ENCODE measurements at places on chromosomes 3 and 15.
A peak's percentile ranks its signal among the peaks of the same experiment; 100 is the strongest.

GRCh38 chr3:141111364-141112155 lies 60.4 kb downstream of the SPSB4 start:
- DNase-seq = no peak

DNA sequence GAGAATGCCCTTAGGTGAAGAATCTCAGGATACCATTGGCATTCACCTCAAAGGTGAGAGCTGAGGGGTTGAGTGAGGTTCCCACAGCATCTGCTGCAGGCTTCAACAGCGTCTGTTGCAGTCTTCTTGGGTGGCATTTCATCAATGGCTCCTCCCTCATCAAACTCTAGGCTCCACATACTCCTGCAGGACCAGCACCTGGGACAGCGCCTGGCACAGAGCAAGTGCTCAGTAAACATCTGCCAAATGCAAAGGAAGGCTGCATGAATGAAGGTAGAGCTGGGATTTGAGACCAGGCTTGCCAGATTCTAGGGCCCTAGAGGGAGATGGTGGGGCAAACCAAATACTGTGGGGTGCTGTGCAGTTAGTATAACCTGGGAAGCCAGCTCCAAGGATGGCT lies 9.6 kb downstream of the TRH start:
- no peak for DNase-seq

DNA sequence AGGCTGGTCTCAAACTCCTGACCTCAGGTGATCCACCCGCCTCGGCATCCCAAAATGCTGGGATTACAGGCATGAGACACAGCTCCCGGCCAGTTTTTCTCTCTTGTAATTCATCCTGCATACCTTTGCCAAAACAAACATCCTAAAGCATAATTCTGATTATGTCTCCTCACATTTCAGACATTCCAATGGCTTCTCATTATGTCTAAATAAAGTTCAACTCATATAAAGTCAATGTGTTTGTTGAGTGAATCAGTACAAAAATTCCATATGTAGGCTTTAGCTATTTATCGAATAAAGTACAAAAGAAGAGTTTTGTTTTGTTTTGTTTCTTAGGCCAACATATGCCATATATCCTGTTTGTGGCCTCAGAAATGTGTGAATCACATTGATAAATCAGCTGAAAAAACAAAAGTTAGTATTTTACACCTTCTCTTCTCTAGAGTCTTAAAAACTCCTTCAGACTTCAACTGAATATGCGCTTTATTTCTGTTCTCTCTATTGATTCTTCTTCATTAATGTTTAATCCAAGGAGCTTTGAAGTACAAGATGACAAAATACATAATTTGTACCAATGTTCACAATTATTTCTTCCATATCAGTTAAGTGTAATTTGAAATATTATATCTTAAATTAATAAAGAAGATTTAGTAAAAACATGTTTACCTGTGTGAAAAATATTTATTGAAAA lies 165.8 kb downstream of the MECOM start:
- DNase-seq = no peak

GRCh38 chr15:100703671-100704070 lies 101.3 kb downstream of the ASB7 start:
- no peak for DNase-seq

DNA sequence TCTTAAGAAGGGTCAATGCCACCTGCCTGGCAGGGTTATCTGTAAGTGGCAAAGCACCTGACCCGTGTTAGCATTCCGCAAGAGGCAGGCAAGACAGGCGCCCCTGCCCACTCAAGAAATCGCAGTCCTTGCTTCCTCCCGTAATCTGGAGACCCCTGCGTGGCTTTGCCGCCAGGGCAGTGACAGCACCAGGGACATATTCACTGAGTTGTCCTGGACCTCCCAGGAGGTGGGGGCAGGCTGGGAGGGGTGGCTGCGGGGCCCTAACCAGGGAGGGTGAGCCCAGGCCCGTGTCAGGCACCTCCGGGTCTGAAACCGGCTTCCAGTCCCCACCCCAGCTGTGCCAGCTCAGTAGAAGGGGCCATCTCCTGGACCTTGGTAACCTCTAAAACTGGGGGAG lies 15.8 kb upstream of the SEC13 start:
- no peak for DNase-seq

GRCh38 chr15:58628206-58628947 lies 121.1 kb downstream of the ADAM10 start:
- no peak for DNase-seq

- no peak for DNase-seq
Observed at GRCh38 chr3:105480768-105481167, 114.1 kb downstream of the ALCAM start.

GRCh38 chr3:25229586-25229985 lies 198.5 kb upstream of the RARB start:
- DNase-seq = no peak

DNA sequence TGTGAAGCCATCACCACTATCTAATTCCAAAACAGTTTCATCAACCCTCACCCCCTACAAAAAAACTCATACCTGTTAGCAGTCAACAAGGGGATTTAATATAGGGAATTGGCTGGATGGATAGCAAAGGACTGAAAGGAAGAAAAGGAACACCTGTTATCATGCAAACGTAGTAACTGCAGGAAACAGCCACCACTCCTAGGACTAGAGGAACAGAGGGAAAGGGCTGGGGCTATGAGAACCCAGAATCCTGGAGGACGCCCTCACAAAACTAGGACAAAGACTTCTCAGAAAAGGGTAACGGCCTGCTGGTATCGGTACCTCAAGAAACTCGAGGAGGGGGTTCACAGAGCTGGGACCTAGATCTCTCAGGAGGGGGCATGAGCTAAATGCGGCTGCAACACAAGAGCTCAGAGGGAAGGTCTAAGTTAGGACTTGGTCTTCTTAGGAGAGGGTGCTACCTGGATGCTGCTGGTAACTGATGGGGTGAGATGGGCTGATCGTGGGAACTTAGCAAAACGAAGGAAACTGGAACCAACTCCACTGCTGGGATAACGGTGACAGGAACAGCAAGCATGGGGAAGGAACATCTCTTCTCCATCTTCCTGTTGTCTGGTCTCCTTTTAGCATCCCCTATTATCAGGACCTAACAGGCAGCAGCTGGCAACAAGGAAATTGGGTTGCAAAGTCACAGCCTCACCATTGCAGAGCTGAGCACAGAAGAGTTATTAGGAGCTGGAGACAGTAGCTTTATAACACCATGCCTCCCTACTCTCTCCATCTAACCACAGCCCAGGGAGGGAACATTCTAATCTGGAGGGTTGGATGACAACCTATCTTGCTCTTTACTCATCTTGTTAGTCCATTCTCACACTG lies 147.7 kb downstream of the UACA start:
- DNase-seq = no peak

DNA sequence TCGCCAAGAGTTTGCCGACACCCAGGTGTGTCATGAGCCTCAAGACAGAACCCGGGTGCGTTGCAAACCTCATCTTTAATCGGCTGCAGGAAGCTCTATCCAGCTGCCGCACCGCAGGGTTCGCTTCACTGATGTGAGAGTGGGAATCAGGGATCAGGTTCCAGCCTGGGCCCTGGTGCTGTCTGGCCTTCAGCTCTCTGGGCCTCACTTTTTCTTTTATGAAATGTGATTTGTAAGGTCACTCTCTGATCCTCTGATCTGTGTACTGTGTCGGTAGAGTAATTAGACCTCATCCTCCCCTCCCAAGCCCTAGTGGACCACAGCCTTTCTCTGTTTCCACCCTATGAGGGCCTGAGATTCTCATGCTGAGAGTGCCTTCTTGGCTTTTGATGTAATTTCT lies 202.8 kb upstream of the UBE2E1 start:
- no peak for DNase-seq

GRCh38 chr3:60812502-60812901 lies 438.8 kb downstream of the FHIT start:
- DNase-seq = no peak

- peak; percentile 88 for DNase-seq
Observed at GRCh38 chr15:41949401-41950126, 22.8 kb downstream of the EHD4 start.

DNA sequence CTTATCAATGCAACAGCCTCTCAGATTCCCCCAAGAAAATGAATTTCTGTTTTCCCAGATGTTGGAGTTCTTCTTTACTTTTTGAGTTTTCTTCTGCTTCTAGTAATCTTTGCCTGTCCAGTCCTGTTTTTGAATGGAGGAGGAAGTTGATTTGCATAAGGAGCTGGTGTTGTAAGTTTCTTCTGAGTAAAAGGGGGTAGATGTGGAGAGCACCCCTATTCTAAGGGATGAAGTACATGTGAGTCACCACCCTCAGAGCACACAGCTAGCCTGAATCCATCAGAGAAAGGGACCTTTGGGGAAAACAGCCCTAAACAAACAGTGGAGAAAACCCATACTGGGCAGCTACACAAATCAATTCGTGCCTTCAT lies 34.5 kb downstream of the ACAA1 start:
- no peak for DNase-seq

GRCh38 chr3:185724761-185725160 lies 100.1 kb downstream of the IGF2BP2 start:
- peak; percentile 34 for DNase-seq

- no peak for DNase-seq
Observed at GRCh38 chr3:4077950-4078349, 225.2 kb upstream of the SETMAR start.

- DNase-seq = no peak
Observed at GRCh38 chr3:152151216-152151876, 117.4 kb upstream of the MBNL1 start.

- DNase-seq = no peak
Observed at GRCh38 chr3:89474333-89475130, 367.1 kb downstream of the EPHA3 start.

GRCh38 chr3:33722191-33722590 lies 4.1 kb upstream of the CLASP2 start:
- no peak for DNase-seq

DNA sequence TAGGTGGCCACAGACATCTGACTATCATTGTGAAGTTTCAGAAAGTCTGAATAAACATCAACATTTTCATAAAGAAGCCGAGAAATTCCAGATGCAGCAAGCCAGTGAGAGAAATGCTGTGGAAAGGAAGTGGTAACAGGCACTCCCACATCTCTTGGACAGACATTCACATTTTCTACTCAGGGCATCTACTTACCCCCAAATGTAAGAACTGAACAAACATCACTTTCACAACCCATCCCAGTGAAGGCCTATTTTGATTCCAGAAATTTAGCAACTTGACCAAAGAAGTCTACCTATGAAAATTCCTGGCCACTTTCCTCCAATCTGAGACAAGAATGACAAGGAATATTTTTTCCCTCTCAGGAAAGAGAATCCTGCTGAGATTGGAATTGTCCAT lies 224.8 kb upstream of the DCBLD2 start:
- DNase-seq = no peak

DNA sequence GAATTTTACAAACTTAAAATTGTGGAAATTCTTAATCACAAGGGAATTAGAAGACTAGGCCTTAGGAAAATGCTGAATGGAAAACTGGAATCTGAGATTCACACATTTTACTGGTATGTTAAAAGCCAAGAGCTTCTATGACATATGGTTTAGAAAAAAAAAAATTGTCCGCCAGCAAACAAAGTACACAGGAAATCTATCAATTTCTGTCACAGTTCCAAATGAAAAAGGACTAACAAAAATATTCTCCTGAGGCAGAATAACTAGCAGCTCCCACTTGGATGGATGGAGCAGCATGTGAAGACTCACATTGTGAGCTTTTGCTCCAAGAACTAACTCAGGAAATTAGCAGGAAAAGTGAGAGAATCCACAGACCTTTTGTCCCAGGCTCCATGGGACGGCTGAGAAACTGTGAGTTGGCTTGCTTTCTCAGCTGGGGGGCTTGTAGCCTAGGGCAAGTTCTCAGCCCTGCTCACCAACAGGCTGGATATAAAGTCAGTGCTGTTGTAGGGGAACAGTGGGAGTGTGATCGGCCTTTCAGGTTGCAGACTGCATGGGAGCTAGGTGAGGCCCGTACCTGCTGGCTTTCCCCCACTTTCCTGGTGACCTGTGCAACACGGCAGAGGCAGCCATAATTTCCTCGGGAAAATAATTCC lies 731.1 kb upstream of the SGO1 start:
- DNase-seq = no peak

DNA sequence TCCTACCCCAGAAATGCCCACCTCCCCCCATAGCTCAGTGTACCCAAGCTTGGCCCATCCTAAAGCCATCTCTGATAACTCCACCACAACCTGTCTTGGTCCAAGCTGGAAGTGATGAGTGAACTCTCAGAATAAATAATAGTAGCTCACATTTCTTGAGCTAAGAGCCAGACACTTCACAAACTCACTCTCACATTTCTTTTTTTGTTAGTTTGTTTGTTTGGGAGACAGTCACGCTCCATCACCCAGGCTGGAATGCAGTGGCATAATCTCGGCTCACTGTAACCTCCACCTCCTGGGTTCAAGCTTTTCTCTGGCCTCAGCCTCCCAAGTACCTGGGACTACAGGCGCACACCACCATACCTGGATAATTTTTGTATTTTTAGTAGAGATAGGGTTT lies 46.2 kb downstream of the LIPC start:
- DNase-seq = no peak

DNA sequence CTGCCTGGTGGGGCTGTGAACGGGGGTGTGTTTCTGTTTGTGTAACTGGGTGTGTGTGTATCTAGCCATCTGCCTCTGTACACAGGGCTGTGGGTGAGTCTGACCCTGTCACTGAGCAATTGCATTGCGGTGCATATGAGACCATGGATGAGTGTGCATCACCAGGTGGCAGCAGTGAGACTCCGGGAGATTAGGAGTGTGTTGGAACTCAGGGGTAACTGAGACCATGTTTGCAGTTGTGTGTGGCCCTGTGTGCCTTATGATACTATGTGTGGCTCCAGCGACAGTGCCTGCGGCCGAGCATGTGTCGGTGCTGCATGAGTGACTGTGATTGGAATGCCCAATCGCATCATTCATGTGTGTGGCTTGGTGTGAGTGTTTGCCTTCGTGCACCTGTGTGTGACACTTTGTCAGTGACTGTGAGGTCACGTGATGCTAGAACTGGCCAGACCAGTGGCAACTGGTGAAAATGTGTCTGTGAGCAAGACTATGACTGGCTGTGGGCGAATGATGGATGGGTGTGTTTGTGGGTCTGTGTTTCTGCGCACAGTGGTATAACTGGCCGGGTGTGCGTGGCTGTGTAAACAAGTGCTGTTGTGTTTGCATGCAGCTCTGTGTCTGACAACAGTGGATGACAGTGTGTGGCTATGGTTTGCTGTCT lies 14.0 kb downstream of the VILL start:
- DNase-seq = peak; percentile 90

DNA sequence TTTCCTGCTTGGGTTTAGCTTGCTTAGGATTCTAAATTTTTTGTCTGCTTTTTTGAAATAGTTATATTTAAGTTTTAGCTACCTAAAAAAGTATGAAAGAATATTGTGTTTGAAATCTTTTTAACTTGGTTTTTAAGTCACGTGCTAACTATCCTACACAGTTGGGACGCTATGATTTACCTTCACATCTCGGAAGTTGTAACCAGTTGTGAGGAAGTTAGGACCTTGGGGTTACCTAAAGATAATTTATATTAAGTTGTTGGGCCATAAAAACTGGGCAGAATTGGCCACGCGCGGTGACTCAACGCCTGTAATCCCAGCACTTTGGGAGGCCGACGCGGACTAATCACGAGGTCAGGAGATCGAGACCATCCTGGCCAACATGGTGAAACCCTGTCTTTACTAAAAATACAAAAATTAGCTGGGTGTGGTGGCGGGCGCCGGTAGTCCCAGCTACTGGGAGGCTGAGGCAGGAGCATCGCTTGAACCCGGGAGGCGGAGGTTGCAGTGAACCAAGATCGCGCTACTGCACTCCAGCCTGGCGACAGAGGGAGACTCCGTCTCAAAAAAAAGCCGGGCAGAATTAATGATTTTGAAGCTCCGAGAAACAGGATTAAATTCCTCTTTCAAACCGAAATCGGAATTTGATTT lies 1.0 kb downstream of the ZFAND6 start:
- DNase-seq = no peak

GRCh38 chr3:72560846-72561675 lies 287.2 kb downstream of the SHQ1 start:
- no peak for DNase-seq

Data from islet precursor cell (in vitro differentiated cells).